ENCODE measurements at places on chromosomes 4 and X. TPM values are rescaled to one million over a fixed set of nuclear protein-coding genes. Genes with fewer than 3 reads are reported as not detected.

GRCh38 chr4:109890076-109890475 lies 22.6 kb upstream of the EGF start:
- no peak for DNase-seq

The ADH1C gene
- 0.59 TPM for total RNA-seq

GRCh38 chr4:148332486-148332885 lies 109.7 kb downstream of the NR3C2 start:
- DNase-seq = no peak

GRCh38 chrX:150508018-150508417 lies 60.4 kb upstream of the MTM1 start:
- DNase-seq = no peak

- DNase-seq = peak; percentile 26
Observed at GRCh38 chr4:2389691-2390090, 28.8 kb downstream of the ZFYVE28 start.

- no peak for DNase-seq
Observed at GRCh38 chr4:151100531-151100930, 1.1 kb downstream of the RPS3A start.

- no peak for DNase-seq
Observed at GRCh38 chrX:130531066-130531465, 129.3 kb downstream of the RBMX2 start.

DNA sequence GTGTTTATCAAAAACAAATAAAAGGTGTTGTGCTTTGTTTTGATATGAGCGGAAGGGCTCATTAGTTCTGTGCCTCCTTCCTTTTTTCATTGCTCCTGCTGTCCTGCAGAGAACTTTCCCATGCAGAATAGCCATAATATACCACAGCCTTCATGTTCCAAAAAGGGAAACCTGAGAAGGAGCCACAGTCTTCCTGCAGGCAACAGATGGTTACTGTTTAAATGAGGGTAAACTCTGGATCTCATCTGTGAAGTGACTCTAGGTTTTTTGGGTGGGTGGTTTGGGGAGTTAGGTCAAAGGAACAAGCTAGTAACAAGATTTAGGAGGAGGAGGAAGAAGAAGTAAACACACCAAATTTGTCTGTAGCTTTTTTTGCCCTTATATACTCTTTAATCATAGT lies 131.8 kb downstream of the BMPR1B start:
- DNase-seq = no peak

DNA sequence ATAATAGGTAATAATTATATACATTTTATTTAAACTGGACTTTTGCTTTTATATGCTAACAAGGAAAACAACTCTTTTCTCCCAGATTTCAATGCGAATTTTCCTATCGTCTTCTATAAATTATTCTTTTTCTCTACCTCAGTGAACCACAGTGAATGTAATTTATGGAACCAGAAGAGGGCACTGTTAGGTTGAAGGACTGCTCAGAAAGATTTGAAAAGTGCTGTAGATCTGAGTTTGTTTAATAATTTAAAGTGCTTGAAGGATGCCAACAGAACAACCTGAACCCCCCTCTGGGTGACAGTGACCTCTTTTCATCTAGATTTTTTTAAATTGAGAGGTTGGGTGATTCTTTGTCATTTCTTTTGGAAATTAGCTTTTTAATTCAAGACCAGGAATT lies 54.9 kb downstream of the PHOX2B start:
- no peak for DNase-seq

- no peak for DNase-seq
Observed at GRCh38 chr4:170008371-170008770, 17.8 kb downstream of the MFAP3L start.

DNA sequence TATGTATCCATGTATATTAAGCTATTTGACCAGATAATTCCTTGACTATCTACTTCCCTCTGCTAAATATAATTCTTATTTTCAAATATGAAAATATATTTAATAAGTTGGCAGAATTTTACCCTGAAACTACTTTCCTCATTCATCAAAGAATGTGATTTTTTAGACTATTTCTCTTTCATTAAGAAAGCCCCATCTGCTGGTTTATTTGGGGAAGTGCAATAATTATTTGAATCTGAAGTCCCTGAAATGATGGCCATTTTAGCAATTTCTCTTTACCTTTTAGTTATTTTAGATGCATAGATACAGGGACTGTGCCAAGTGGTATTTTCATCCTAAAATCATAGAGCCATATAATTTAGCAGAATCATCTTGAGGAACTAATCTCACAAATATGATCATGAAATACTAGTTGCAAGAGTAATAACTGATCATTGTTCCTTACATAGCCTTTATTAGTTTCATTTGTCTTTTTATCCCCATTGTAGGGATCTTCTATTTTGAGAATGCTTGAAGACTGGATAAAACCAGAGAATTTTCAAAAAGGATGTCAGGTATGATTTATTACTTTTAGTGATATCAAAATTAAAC lies 39.0 kb downstream of the ENPEP start:
- no peak for DNase-seq

- no peak for DNase-seq
Observed at GRCh38 chr4:139639654-139640053, 26.0 kb upstream of the MGST2 start.

The RHOXF2 gene
- total RNA-seq = under 0.01 TPM

- no peak for DNase-seq
Observed at GRCh38 chr4:34720571-34720970, 1523.7 kb downstream of the ARAP2 start.

DNA sequence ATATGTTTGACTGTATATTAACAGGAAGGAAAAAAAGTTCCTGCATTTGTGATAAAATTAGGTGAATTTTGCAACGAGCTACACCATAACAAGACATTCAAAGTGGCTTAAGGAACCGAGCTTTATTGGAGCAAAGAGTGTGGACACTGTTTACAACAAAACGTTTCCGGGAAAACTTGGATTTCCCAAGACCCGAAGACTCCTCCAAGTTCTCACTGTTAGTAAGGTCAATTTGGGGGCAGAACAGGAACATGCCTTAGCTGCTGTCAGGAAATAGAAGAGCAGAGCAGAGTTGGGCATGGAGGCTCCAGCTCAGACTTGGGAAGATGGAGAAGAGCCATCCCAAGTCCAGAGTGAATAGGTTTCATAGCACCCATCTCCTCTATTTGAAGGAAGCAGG lies 16.5 kb downstream of the ADH6 start:
- DNase-seq = no peak

DNA sequence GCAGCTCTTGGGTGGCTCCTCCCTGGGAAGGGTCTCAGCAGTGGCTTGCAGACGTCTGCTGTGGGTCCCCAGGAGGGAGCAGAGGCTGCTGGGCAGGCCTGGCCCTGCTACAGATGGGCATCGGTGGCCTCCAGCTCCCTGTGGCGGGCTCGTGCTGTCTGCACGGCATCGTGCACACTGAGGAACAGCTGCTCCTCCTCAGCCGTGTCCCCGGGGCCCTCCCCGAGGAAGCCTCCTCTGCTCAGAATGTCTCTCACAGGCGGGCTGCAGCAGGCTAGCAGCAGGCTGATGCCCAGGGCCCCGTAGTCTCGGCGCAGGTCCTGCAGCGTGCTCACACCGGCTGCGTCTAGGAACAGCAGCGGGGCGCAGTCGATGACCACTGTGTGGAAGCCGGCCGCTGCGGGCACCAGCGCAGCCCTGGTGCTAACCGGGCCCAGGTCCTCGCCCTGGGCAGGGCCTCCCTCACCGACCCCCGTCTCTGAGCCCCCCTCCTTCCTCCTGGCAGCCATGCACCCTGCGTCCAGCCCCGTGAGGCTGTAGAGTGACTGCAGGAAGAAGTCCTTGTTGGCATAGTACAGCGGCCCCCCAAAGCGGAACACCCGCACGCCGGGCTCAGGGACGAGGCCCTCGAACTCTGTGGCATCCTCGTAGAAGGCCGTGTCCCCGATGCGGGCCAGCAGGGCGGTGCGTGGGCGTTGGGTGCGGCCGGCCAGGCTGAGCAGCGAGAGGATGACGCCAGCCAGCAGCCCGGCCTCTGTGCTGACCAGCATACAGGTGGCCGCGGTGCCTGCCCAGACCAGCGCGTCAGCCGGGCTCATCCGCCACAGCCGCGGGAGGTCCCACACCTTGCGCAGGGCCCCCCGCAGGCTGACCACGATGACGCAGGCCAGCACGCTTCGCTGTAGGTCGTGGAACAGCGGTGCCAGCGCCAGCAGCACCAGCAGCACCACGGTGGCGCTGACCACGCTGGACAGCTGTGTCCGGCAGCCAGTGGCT lies 2.2 kb downstream of the IDUA start:
- DNase-seq = no peak

DNA sequence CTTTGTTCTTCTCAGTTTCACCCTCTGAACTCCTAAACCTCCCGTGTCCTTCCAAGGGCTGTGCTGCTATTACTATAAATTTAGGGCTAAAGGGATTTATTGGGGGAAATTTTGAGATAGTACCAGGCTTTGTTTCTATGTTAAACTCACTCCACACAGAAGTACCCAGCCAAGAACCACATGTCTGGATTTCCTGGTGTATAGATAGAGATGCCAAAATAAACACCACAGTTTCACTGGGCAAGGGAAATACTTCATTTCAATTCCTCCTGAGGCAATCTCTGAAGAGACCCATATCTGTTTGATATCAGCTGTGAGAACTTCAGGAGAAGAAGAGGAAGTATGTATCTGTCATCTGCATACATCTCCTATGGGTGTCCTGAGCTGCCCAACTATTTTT lies 21.7 kb upstream of the CLNK start:
- no peak for DNase-seq
